Activated effector memory CD4-positive, alpha-beta T cell treated with Interleukin-2 at 50 U/mL for 16 hours (primary cell): ENCODE measurements at places on chromosomes 1 and 21.

GRCh38 chr1:30751830-30752650, 5.5 kb downstream of the LAPTM5 start:
- no peak for DNase-seq

- no peak for DNase-seq
Observed at GRCh38 chr1:154813300-154813816, 56.7 kb downstream of the KCNN3 start.

GRCh38 chr1:160747717-160748116, 8.7 kb downstream of the SLAMF7 start:
- no peak for DNase-seq

DNA sequence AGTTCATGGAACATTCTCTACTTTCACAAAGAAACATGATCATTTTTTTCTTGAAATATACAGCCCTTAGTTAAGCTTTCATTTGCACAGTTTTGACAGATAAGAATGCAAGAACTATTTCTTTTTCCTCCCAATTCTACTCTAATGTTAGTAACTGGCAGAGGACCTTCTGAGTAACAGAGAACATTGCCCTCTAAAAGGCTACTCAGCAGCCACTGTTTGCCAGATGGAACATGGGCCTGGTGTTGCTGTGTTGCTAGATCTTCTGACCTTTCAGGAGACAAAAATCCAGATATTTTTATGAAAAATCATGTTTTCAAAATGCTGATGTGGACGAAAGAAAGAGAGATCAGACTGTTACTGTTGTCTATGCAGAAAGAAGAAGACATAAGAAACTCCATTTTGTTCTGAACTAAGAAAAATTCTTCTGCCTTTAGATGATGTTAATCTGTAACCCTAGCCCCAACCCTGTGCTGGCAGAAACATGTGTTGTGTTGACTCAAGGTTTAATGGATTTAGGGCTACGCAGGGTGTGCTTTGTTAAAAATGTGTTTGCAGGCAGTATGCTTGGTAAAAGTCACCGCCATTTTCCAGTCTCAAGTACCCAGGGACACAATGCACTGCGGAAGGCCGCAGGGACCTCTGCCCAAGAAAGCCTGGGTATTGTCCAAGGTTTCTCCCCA, 2.9 kb upstream of the PRDX6 start:
- DNase-seq, result no peak

GRCh38 chr1:87450136-87450535, 121.5 kb downstream of the LMO4 start:
- DNase-seq, result no peak

GRCh38 chr1:112935461-112936111, 20.4 kb downstream of the SLC16A1 start:
- no peak for DNase-seq

DNA sequence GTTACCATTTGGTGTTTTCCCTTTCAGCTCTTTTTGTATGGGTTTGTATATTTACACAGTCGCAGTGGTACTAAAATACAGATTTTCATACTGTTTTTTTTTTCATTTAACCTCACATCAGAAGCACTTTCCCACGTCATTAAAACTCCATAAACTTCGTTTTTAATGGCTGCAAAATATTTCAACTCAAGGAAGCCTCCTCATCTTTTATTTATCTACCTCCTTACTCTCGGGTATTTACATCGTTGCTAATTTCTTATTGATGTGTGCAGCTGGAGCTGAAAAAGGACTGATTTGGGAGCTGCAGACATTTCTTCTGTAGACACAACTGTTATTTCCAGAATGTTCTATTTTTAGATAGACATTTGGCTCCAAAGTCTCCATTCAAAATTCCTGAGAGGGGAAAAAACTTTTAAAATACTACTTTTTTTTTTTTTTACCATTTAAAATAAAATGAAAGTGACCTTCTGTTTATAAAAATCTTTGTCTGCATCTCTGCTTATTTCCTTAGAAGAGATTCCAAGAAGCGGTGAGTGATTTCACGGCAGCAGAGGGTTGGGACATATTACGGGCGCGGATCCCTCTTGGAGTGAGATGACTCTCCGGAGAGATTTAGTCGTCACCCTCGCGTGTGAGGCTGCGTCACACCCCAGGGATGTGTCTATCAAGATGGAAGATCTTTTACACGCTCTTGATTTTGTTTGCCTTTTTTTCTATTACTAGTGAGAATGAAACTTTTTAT, 10.1 kb downstream of the RUNX3 start:
- no peak for DNase-seq

DNA sequence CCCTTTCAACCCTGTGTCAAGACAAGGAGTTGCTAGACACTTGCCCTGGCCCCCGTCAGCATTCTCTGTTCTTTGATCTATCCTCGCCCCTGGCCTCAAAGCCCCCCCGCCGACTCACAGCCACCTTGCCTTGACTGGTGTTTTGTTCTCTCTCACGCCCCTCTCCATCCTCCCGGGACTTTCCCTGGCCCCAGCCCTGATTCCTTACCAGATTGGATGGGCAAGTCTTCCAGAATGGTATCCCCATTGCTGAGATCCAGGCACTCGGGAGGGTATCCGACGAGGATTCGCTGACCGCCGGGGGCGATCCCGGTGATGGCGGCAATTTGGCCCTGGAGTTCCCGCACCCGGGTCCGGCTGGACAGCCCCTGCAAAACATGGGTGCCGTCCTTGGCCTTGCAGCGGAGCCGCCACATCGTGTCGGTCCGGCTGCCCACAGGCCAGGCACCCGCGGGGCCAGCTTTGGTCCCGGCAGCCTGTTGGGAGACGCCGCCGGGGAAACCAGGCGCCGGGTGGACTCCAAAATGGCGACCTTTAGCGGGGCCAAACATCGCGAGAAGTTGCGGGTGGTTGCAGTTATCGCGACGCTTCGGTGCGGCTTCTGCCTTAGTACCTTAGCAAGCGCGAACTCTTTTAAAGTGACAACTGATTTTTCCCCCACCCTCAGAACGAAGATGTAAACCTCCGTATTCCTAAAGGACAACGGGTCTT, 373 bp downstream of the YOD1 start:
- peak; percentile 72 for DNase-seq

DNA sequence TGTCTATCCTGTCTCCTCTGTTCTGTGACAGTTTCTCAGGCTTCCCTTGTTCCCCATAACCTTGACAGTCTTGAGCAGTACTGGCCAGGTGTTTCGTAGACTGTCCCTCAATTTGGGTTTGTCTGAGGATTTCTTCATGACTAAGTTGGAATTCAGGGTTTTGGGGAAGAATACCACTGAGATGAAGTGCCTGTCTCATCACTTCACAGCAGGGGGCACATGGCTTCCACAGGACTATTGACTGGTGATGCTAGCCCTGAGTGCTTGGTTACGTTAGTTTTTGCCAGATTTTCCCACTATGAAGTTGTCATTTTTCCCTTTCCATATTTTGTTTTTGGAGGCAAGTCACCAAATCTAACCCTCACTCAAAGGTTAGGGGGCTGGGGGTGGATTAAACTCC, 45.7 kb downstream of the CDCP2 start:
- no peak for DNase-seq

- no peak for DNase-seq
Observed at GRCh38 chr1:216604771-216605170, 118.5 kb downstream of the ESRRG start.

DNA sequence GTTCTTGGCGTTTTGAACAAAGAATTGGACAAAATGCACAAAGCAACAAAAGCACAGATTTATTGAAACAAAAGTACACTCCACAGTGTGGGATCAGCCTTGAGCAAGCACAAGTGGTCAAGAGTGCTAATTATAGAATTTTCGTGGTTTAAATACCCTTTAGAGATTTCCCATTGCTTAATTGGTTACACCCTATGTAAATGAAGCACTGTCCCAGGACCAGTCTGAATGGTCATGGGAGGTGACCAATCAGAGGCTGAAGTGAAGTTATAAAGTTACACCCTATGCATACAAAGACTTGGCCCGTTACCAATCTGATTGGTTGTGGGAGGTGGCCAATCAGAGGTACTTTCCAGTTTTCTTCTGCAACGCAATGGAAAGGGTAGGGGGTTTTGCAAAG, 223.6 kb downstream of the CENPF start:
- no peak for DNase-seq

GRCh38 chr21:33199100-33199464, 30.7 kb upstream of the IFNAR2 start:
- no peak for DNase-seq

DNA sequence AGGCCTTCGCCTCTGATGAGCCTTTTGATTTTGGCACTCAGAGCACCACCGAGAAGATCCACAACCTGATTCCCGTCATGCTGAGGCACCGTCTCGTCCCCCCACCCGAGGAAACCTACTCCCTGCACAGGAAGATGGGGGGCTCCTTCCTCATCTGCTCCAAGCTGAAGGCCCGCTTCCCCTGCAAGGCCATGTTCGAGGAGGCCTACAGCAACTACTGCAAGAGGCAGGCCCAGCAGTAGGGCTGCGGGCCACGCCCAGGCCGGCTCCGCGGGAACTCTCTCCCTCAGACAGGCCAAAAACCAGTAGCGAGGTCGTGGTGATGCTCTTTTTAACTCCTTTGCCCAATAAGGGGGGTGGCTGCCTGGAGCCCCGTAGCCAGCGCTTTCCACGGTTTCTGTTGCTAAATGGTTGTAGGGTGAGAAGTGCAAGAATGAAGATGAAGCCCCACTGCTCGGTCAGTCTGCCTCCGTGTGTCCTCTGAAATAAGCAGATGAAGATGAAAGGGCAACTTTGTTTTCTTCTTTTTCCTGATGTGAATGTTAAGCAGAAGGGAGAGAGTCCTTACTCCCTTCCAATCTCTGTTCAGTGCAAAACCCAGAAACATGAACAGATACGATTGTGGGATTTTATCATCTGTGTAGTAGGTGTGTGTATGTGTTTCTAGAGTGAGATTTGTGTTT, 46.5 kb downstream of the COQ8A start:
- no peak for DNase-seq

DNA sequence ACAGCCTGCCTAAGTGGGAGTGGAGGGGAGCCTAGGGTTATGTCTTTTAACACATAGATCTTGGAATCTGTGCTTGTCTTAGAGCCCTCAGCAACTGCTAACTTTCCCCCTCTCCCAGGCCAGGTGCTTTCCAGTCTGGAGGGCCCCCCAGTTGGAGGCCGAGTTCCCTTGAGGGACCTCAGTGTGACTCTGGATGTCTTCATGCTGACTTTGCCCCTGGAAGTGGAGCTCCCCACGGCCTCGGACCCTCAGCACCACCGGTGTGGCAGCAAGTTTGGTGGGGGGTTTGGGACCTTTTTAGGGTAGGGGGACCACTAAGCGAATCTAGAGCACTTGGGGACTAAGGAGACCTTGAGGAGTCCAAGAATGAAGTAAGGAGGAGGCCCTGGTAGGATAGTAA, 22.9 kb downstream of the HYI start:
- DNase-seq, result no peak

GRCh38 chr1:20164694-20165202, 21.1 kb upstream of the UBXN10 start:
- DNase-seq, result no peak

DNA sequence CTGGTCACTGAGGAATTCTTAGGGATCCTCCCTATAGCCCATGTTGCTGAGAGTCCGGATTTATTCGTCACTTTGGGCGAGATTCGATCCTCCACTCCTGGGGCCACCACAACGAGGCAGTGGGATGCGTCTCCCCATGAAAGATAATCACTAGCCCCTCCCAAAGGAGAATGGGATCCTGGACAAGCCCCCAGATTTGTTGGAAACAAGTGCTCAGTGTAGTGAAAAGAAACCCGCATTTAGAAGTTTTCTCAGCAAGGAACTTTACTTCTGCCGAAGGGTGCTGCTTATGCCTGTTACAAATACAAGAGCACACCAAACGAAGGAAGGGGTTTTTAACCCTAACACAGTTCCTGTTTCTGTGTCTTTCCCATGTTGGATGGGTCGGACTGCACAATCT, 83.3 kb downstream of the ZFYVE9 start:
- no peak for DNase-seq

- no peak for DNase-seq
Observed at GRCh38 chr1:174337000-174337681, 110.6 kb upstream of the GPR52 start.

DNA sequence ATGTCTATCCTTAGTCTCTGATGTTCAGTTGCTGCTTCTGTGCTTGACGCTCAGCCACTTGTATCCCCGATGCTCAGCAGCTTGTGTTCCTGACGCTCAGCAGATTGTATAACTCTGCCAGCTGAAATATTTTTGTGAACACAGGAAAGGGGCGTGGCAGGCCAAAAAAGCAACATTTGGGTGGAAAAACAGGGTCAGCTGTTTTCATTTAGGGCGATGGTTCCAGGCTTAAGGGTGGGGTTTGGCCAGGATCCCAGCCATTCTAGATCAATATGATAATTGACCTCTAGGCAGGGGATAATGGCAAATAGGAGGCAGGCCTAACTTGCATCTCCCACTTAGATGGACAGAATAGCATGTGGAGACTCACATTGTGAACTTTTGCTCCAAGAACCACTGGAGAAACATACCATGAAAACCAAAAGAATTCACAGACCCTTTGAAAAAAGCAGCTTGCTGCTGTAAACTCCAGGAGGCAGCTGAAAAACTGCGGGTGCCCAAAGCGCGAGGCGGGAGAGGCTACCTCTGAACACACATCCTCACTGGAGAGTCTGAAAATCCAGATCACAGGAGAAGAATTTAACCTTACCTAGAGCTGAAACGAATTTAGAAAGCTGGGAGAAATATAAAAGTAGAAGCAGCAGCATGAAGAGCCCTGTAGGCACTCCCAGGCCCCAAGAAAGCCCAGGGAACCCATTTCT, 58.3 kb downstream of the ZNF648 start:
- DNase-seq, result no peak

DNA sequence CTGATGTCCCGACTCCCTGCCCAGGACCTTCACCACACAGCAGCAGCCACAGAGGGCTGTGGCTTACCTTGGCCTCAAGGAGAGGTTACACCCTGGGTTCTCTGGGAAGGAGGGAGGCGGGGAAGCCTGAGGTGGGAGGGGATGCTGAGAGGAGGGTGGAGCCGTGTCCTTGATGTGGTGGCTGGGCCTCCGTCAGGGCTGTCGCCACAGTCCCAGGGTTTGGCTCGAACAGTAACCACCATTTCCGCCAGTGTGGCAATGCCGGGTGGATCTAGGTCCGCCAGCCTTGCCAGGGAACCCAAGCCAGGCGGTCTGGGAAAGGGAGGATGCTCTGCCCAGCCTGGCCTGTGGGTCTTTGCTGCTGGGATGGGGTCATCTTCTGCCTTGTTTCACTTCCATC, 18.4 kb upstream of the CDCA8 start:
- DNase-seq, result peak; percentile 60

DNA sequence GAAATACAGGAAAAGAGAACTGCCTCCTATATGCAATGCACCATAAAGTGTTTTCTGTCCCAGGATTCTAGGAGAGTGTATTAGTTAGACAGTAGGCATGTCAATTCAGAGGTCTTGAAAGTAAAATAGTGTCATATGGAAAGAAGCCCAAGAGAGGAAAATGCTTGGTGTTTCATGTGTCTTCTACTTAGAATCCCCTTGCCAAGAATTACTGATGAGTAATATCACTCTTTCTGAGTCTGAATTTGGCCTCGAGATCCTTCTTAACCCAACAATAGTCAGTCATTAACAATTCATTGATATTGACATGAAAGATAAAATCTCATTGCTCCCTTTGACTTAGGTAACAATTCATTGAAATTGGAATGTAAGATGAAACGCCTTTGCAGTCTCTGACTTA, 972.2 kb downstream of the TTLL7 start:
- DNase-seq, result no peak
